ENCODE measurements at places on chromosomes 4 and X.

DNA sequence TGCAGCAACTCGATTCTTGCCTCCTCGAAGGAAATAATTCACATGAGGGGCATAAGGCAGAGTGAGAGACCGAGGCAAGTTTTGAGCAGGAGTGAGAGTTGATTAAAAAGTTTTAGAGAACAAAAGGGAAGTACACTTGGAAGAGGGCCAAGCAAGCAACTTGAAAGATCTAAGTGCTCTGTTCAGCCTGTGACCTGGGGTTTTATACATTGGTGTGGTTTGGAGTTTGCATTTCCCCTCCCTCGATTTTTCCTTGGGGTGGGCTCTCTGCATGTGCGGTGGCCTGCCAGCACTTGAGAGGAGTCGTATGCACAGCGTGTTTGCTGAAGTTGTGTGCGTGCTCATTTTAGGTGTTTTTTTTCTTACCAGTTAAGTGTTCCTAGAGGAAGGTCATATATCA, 356.4 kb downstream of the KLHL4 start:
- DNase-seq = no peak

DNA sequence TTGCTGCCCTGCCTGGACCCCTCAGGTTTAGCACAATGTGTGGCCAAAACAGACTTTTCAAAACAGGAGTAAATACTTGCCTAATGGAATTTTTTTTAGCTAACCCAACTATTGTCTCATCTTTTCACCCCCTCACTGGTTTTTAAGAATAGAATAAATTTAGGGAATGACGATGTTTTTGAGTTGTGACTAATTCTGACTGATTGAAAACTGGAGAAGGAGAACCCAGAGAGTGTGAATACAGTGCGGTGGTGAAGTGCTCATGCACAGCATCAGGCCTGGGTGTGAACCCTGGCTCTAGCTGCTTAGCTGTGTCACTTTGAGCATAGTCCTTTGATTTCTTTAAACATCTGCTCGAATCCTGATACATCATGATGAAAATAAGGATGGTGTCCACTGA, 10.5 kb downstream of the ANTXR2 start:
- no peak for DNase-seq

DNA sequence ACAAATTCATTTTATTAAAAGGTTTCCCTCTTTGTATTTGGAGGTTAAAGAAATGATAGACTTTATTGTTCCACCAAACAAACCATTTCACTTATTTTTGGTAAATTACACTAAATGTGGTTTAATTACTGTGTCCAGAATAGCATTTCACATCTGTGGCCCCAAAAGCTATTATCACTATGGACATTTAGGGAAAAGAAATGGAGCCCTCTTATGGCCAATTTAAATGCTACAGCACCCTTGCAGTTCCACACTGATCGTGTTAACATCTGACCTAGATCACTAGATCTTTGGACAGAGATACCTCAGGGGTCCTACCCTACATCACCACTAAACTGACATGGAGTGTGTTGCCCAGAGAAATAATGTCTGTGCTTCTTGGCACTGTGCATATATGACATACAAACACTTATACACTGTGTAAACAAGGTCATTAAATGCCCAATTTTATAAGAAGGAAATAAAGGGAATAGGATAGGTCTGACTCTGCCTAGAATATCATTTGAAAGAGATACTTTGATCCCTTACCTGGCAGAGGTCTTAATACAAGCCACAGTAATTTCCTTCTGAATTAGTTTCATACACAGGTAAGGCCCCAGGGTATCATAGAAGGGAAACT, 163.9 kb downstream of the KDR start:
- DNase-seq = no peak

DNA sequence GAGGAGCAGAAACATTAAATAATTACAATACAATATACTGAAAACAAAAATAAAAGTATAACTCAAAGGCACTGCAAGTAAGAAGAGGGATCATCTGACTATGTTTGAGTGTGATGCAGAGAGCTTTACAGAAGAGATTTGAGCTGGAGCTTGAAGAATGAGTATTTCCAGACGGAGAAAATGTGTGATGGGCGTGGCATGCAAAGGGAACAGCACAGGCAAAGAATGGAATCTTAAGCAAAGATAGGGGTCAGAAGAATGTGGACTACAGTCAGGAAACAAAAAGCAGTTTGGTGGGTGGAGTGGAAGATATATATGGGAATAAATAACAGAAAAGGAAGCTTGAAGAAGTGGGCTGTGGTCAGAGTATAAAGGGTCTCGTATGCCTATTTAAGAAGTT, 45.5 kb downstream of the OPHN1 start:
- no peak for DNase-seq

- no peak for DNase-seq
Observed at GRCh38 chrX:139642241-139642927, 65.6 kb downstream of the MCF2 start.

GRCh38 chr4:183355405-183355804, 33.2 kb upstream of the CLDN24 start:
- no peak for DNase-seq

- no peak for DNase-seq
Observed at GRCh38 chr4:129603241-129603931, 507.4 kb downstream of the C4orf33 start.

DNA sequence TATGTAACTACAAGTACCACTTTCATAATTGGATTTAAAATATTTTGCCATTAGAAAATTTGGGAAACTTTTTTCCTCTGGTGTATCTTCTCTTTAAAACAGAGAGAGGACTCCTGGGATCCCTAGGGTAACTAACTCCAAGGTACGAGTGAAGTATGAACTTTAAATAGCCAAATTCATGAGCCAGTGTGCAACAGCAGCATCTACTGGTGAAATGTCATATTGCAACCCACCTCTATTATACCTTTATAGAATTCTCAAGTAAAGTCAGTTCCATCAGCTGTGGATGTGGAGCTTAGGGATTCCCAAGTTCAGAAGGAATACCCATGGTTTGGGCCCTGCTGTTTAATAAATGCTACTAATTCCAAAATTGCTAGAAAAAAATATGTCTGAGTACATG, 282.7 kb upstream of the TAPT1 start:
- no peak for DNase-seq

DNA sequence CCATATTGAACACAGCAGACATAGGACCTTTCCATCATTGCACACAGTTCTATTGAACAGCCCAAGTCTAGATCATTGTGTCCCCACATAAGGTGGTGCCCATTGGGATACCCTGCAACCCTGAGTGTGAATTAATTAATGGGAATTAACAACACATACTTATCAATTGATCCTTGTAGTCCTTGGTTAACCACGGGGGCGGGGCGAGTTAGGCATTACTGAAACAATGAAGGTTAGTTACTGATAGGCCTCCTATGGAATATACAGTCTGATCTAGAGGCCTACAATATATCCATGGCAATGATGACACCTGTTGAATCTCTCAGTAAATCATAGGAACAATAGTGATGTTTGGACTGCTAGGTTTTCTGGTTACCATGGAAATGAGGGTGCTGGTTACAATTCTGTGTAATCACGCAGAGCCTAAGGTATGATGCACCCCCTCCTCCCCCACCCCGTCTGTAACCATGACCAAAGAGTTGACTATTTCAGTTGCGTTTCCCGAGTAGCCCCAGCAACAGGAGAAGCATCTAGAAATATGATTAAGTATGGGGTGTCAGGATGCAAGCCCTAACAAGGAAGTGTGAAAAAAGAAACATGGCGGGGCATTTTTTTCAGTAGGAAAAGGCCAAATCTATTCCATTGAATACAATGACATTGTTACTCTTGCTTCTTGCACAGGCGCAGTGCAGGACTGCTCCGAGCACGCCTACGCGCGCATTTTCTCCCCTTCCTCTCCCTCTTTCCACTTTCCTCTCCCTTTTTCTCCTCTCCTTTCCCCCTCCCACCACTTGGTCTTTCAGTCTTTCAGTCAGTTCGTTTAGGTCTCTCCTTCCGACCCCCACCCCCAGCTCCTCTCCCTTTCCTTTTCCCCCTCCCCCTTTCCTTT, 677 bp upstream of the NONO start:
- peak; percentile 31 for DNase-seq

GRCh38 chr4:109009909-109010308, 247.1 kb upstream of the ETNPPL start:
- DNase-seq = no peak

- no peak for DNase-seq
Observed at GRCh38 chrX:50068285-50068563, 132.6 kb downstream of the AKAP4 start.

GRCh38 chrX:123308658-123309057, 124.6 kb downstream of the GRIA3 start:
- no peak for DNase-seq

DNA sequence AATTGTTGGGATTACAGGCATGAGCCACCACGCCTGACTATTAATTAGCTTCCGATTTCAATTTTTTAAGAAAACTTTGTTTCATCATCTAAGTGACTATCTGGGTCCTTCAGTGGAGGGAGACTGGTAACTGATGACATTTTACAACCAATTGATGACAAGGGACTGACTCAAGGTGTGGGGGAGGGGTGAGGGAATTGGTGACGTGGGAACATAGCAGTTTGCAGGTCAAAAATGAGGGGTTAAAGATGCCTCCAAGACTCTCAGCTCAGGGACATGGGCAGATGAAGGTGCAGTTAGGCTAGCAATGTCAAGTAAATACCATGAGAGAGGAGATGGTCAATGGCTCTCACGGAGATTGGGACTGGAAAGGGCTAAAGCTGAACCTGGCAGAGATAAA, 5.7 kb upstream of the FAM9C start:
- DNase-seq = no peak

DNA sequence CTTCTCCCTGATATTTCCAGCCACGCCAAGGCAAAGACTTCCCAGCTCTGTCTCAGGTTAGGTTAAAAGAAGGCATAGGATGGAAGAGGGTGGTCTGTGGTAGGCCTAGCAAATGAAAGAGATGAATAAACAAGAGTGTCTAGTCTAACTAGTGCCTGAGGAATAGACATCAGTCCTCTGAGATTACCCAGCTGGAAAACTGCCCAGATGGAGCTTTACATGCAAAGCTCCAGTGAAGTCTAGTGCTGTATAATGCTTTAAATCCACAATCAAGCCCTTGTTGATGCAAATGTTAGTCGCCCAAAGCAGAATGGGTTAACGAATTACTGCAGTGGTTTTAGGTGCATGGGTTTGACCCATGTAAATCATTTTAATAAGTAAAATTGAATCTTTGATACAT, 24.8 kb upstream of the GUCY1B1 start:
- DNase-seq = no peak

DNA sequence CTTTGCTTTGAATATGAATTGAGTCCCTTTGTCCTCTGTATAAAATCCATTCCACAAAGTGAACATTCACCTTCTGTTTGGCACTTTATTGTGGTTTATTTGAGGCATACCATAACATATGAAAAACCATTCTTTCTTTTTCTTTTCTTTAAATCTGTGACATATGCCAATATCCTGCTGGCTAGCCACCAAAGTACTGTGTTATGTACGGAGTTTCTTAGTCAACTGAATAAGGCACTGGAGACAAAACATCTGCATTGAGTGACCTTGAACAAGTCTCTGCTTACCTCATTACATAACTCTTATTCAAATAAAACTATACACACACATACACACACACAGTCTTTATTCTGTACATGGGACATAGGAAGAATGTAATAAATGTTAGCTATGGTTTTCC, 872.8 kb downstream of the C4orf33 start:
- no peak for DNase-seq

- no peak for DNase-seq
Observed at GRCh38 chr4:105119356-105119755, 27.3 kb upstream of the TET2 start.

DNA sequence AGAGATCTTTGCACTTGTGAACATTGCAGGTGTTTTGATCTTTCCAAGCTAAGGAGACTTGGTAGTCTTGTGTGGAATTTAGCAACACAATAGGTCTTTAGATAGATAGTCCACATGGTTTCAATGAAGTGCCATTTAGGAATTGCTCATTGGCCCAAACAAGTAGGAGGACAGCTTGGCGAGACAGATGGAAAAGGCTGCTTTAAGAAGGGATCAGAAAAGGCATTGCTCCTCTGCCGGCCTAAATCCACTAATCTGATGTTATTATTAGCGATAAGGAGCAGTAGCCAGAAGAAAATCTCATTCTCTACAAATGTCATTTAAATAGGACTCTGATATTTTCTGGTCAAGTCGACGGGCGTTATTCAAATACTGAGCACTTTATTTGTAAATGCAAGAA, 99.7 kb downstream of the AFF2 start:
- no peak for DNase-seq

DNA sequence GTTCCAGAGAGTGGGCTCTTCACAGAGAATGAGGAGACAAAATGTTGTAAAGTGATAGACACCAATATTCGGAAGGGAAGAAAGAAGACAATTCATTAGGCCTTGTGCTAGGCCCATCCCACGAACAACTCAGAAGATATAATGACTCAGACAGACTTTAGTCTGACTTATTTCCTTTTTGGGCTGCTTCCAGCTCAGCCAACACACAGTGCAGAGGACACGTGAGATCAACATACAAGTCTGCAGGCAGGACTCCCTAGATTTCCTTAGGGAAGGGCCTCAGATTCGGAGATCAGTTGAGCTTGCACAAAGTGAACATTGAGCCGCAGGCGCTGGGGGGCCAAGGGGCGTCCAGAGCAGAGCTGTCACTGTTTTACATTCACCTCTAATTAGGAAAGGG, 290.7 kb upstream of the TENM3 start:
- no peak for DNase-seq

DNA sequence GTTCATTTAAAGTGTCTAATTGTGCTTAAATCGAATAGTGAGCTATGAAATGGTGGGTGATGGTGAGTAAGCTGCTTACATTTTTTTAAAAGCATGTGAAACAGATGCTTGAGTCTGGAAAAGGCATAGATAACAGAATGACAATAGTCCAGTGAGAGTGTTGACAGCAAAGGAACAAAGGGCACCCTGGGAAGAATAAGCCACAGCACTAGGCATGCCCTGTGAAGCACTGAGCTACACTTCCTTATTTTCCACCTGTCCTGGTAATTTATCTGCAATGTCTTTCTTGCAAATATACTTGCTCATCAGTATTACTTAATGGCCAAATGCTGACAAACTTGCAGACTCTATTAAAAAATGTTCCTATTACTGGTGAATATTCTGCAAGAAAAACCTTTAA, 168.7 kb downstream of the PRDM5 start:
- no peak for DNase-seq
